ENCODE measurements at places on chromosomes 1 and 21. TPM values are rescaled to one million over a fixed set of nuclear protein-coding genes. Genes with fewer than 3 reads are reported as not detected.

GRCh38 chr1:224736619-224737352 lies 120.7 kb downstream of the CNIH3 start:
- DNase-seq, result no peak

DNA sequence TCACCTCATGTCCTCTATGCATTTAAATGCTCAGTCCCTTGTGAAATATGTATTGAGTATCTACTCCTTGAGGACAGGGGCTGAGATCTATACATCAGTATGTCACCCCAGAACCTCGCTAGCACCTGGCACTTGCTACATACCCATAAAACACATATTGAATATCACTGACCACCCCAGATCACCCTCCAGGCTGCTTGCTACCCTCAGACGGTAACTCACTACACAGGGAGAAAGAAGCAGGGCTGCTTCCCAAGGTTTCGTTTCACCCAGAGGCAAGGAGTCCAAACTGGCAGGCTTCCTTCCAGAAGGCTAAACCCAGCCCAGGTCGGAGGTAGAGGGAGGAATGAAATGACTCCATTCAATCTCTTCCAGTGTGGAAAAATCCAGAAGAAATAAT lies 8.5 kb downstream of the INKA2 start:
- DNase-seq, result no peak

- no peak for DNase-seq
These were observed 26.4 kb upstream of the CLIC6 start for GRCh38 chr21:34642211-34643075.

DNA sequence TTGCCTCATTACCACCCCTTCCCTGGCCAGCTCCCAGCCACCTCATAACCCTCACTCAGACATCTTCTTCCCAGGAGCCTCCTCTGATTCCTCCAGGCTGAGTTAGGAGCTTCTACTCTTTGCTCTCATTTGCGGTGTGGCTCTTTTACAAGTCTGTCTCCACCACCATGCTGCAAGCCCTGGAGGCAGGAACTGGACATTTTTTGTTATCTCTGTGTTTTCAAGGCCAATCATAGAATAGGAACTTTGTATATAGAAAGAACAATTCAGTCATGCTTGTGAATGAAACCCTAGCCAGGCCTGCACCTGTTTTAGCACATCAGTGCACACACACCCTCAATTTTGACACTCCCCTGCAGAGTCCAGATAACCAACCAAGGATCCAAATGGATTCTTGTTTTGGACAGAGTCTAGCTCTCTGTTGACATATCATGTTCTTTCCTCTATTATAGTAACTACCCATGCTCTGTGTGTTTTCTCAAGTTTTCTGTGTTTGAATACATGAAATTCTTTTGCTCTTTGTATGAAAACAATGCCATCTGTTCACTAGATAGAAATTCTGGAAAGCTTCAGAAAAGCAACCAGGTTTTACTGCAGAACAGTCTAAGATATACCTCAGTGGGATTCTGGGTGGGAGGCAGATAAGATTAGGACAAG lies 60.9 kb upstream of the ZNF648 start:
- no peak for DNase-seq

Gene NTMT2
- total RNA-seq, result not detected

DNA sequence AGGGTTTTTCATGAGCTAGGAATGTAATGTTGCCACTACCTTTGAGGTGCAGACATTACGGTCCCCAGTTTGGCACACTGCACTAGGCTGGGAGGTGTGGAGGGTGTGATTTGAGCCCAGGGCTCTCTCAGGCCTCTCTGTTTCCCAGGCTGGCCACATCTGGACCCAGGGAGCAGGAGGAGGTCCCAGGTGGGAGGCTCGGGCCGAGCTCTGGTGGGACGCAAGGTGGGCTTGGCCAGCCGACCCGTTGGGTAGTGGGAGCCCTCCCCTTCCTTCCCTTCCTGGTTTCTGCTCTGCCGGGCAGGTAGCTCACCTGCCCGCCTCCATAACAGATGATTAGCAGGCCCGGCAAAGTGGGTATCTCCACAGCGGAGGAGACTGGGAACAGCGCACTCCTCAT lies 146.2 kb upstream of the TMEM51 start:
- DNase-seq, result no peak

Gene HRNR
- not detected for total RNA-seq

Gene CRP
- total RNA-seq, result not detected

- DNase-seq, result no peak
These were observed 81.1 kb downstream of the PEX14 start for GRCh38 chr1:10555635-10556429.

Gene KCNE1
- total RNA-seq, result 0.51 TPM

- DNase-seq, result no peak
These were observed 4.2 kb upstream of the PRXL2B start for GRCh38 chr1:2582391-2582790.

Gene CD5L
- total RNA-seq, result not detected

DNA sequence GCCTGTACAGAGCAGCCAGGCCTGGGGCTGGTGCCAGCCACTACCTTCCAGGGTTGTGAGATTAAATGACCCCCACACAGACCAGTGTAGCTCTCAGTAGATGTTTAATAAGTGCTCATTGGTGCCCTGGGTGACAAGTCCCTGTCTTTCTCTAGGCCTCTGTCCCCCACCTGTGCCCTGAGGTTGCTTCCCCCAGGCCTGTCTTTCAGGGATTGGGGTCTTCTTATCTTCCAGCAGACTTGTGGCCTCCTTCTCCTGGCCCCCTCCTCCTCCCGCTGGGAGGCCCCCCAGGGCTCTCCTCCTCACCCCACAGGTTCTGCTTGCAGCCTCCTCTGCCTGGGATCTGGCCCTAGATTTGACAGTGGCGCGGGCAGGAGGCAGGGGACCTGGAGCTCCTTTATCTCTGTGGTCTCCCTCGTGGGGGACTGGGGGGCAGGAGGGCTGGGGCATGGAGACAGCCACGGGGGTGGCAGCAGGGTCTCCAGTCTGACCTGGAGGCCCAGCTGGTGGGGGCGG lies 40.3 kb downstream of the EPHA2 start:
- no peak for DNase-seq

DNA sequence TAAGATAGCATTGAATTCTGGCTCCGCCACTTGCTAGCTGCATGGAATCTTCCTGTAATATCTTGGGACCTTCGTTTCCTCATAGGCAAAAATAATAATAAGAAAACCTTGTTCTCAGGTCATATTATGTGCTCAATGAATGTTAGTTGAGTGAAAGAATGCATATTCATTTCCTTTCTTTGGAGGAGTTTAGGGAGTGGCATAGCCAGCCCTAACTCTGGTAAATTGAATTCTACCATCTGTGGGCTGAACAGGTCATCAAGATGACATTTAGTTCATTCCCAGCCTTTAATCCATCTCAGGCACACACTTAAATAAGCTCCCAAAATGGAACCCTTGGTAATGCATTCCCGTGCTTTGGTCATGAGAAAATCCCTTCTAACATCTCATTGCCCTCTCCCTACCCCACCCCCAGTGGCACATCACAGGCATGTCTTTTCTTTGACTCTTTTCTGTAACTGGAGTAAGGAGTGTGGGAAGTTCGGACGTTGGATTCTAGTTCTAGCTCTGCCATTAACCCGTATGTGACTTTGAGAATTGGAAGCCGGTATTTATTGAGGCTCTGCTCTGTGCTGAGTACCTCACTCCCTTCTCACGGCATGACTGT lies 13.2 kb upstream of the MYOG start:
- no peak for DNase-seq

DNA sequence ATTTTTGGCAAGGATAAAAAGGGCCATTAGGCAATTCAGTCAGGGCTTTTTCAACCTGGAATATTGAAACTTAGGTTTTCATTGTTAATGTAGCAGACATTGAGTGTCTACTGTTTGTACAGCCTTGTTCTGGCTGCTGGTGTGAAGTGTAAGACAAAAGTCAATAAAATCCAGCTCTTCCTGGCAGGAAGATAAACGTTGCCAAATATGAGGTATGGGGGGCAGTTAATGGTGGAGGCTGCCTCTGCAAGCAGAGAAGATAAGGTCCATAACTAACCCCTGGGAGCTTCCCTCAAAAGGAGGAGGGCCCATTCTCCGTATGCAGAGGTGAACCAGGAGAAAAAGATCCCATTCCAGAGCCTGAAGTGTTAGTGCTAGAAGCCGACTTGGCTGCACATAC lies 19.5 kb upstream of the SHE start:
- no peak for DNase-seq

- no peak for DNase-seq
These were observed 29.1 kb downstream of the ITPKB start for GRCh38 chr1:226709953-226710352.

GRCh38 chr1:36520056-36520455 lies 37.3 kb upstream of the CSF3R start:
- DNase-seq, result no peak

GRCh38 chr1:167463080-167463479 lies 55.2 kb downstream of the CD247 start:
- no peak for DNase-seq

DNA sequence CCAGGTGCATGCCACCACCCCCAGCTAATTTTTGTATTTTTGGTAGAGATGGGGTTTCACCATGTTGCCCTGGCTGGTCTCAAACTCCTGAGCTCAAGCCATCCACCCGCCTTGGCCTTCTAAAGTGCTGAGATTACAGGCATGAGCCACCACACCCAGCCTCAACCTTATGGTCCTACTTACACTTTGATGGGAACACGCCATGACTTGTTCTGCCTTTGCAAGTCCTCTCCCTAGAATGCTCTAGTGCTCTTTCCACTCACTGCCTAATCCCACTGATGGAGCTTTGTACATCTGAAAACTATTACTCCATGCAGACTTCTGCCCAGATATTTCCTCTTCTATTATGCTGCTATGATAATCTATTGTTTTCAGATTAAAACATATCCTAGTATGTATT lies 174.3 kb downstream of the DAB1 start:
- DNase-seq, result no peak

Data from activated T-helper 1 cell treated with anti-CD3 and anti-CD28 coated beads, Interleukin-12 subunit alpha, Interleukin-12 subunit beta, Interleukin-2, Interleukin-4 antibody, amounts not matched to agents 30 ng/mL and 10 ng/mL and 1 ng/mL, durations not matched to agents 14 hours and 24 hours and 36 hours (primary cell).